ENCODE measurements at places on chromosomes 7 and 10. TPM values are rescaled to one million over a fixed set of nuclear protein-coding genes. Genes with fewer than 3 reads are reported as not detected.

PIP gene
- not detected for total RNA-seq

PTF1A gene
- not detected for total RNA-seq

PAPOLB gene
- under 0.01 TPM for total RNA-seq

TRIM50 gene
- under 0.01 TPM for total RNA-seq

TMEM139 gene
- total RNA-seq = 23.6 TPM

TMEM140 gene
- not detected for total RNA-seq

CCDC7 gene
- 2.6 TPM for total RNA-seq

GRCh38 chr10:86224354-86225102, 142.1 kb downstream of the GRID1 start:
- no peak for DNase-seq

DNA sequence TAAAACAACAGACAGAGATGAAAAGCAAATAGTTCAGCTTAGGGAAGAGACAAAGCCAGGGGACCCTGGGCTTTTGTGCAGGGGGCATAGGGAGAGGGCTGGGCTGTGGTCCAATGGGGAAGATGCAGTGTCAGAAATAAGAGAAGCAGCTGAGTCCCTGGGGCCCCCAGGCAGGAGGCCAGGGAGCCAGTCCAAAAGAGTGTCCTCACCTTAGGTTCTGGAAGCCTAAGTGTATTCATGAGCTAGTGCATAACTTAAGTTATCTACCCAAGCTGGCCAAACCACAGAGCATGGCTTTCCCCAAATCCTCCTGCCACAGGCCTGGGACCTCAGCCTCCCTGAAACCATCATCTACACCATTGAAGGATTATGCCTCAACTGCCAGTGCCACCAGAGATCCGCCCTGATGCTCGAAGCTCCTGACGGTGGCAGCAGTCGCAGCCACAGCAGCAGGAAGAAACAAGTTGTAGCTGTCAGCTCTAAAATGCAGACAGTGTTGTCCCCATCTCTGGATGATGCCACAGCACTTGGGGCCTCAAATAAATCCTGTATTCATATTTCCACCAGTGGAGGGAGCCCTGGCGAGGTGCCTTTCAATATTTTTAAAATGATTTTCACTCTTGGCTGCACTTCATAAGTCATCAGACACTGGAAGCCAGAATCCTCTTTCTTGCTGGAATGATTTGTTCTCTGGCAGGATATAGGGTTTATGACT, 574.6 kb downstream of the GRID1 start:
- no peak for DNase-seq

- no peak for DNase-seq
Measured at GRCh38 chr7:73652541-73652949, 15.1 kb upstream of the VPS37D start.

- DNase-seq = peak; percentile 81
Measured at GRCh38 chr7:50610521-50611277, 45.5 kb upstream of the DDC start.

DNA sequence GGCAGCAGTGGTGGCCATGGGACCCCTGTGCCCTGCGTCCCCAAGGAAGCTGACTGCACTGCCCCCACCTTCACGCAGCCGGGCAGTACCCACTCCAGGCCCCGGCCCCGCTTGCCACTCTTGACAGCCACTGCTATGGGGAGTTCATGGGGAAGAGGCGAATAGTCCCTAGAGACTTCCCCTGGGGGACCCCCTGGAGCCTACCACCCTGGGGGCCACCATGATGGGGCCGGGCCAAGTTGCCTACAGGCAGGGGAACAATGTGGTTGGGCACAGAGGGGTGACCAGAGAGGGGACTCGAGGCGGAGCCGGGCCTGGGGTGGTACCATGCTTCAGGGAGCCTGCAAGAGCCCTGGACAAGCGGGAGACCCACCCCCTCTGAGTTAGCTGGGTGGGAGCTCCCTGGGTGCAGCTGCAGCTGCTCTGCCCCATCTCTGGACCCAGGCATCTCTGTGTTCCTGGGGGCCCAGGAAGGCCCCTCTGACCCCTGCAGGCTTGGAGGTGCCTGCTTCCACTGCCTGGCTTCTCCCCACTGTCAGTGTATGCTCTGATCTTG, 567.6 kb downstream of the GRM8 start:
- no peak for DNase-seq

DNA sequence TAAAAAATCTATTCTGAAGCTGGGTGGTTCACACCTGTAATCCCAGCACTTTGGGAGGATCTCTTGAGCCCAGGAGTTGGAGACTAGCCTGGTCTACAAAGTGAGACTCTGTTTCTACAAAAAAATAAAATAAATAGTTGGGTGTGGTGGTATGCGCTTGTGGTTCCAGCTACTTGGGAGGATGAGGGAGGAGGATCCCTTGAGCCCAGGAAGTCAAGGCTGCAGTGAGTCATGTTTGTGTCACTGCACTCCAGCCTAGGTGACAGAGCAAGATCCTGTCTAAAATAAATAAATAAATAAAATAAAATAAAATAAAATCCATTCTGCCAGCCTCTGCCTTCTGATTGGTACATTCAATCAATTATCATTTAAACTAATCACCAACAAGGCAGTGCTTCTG, 17.5 kb downstream of the ZNF33A start:
- peak; percentile 8 for DNase-seq

DNA sequence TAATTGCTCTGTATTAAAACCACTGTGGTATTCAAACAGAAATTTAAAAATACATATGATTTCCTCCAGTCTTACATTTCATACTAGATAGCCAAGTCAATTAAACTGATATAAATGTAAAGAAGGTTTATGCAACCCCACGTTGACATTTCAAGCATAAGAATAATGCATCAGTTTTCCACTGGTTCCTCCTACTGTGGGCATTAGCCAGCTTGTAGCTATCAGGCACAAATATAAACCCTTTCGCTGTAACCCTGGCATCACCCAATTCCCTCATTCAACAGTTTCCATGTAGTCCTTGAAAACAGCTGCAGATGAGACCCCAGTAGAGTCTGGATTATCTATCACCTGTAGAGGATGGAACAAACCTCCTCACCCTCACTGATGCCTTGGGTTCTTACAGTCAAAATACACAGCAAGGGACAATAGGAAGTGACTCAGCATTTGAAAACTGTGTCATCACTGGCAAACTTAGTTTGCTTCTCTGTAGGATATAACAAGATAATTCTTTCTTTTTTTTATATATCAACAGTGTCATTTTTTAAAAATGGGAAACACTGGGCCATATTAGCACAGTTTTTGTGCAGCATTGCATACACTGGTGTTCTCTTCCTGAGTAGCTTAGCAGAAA, 113.0 kb downstream of the PDE1C start:
- no peak for DNase-seq

- DNase-seq = peak; percentile 45
Measured at GRCh38 chr7:949021-949934, 5.2 kb downstream of the ADAP1 start.

- peak; percentile 34 for DNase-seq
Measured at GRCh38 chr10:81019029-81019890, 481.6 kb downstream of the SH2D4B start.

- no peak for DNase-seq
Measured at GRCh38 chr10:27998178-27998953, 513 bp downstream of the ODAD2 start.

DNA sequence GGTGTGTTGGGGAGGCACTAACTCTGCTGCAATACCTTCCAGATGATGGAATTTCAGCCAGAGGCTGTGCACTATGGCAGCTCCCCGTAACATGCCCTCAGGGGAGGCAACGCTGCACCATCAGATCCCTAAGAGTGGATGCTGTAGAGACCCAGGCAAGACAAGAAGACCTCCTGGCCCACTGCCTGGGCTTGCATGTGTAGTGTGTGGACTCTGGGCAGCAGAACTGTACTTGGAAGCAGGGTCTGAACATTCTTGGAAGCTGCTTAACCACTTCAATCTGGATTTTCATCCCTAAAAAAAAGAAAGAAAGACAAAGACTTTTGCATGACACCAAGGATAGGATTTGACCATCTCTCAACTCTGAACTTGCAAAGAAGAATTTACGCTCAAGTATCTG, 297.5 kb upstream of the NRP1 start:
- DNase-seq = no peak

DNA sequence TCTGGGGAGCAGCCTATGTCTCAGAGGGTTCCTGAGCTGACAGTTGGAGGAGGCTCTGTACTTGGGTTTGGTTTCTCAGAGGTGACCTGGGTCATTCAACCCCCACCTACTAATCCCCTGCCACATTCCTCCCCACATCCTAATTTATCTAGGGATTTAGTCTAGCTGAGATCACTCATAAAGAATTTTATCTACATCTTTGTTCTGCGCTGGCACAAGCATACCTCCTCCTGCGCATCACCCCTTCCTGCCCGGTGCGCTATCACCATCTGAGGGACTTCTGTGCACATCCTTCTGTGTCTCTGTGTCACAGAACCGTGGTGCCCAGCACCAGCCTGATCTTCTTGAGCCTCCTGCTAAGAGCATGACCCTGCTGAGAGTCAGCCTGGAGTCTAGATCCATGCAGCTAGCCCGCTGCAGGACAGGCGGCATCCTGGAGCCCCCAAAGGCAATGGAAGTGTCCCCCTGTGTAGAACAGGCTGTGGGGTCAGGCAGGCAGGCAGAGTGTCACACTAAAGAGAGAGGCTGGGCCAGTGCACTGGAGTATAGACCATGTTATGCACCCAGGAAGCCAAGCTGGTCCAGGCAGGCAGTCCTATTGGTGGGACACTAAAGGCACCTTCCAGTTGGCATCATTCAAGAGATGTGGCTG, 63.6 kb downstream of the ARHGAP22 start:
- DNase-seq = no peak

- DNase-seq = no peak
Measured at GRCh38 chr10:15300145-15300544, 70.9 kb downstream of the FAM171A1 start.

- peak; percentile 3 for DNase-seq
Measured at GRCh38 chr7:82141427-82141826, 302.1 kb downstream of the CACNA2D1 start.

DNA sequence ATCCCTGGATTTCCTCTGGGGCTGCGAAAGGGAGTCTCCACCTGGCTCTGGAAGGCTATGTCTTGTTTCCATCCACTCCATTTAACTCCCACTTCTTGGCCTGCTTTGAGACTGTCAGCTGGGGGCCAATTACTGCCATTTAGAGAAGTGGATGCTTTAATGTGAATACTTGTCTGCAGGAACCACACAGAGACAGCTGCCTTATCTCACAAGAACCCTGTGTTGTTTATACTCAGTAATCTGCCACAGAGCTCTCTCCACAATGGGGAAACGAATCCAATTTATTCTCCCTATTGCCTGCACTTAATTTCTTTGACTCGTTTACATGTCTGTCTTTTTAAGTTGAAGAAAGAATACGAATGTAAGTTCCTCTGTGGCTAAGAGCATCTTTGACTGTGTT, 787.0 kb upstream of the C7orf33 start:
- DNase-seq = no peak

- peak; percentile 48 for DNase-seq
Measured at GRCh38 chr10:59285848-59286247, 76.5 kb downstream of the FAM13C start.

DNA sequence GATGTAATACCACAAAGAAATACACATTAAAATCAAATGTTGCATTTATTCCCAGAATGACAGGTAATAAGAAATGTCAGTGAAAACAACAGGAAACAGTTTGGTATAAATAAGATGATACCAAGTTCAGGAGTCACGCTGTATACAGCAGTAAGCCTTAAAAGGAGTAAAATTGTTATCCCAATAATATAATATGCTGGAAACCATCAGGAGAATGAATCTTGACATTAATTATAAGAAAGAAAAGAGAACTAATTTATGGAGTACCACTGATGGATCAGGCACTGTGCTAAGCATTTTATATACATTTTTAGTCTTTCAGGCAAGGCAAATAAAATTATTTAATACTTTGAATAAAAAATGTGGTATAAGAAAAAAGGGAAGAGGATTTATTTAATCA, 27.6 kb downstream of the PRKAR2B start:
- DNase-seq = no peak

GRCh38 chr10:116241642-116242410, 31.2 kb downstream of the GFRA1 start:
- DNase-seq = no peak

DNA sequence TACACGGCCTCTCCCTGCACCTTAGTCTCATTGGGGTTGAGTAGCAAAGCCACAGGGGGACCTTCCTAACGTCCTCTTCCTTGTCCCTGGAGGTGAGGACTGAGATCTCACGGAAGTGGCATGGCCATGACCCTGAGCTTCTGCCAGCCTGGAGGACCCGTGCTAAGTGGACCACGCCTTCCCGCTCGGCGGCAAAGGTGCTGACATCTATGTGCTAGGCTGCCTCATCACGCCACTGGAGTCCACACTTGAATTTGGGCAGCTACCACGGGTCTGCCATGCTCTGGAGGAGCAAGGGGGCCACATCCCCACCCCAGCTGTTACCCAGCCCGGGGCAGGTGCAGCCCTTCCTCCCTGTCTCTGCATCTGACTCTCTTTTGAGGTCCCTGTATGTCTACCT, 15.3 kb downstream of the GHRHR start:
- DNase-seq = no peak

GRCh38 chr7:149414745-149415390, 46.0 kb downstream of the ZNF777 start:
- DNase-seq = peak; percentile 73
